ENCODE measurements at places on chromosomes 12 and 14.

DNA sequence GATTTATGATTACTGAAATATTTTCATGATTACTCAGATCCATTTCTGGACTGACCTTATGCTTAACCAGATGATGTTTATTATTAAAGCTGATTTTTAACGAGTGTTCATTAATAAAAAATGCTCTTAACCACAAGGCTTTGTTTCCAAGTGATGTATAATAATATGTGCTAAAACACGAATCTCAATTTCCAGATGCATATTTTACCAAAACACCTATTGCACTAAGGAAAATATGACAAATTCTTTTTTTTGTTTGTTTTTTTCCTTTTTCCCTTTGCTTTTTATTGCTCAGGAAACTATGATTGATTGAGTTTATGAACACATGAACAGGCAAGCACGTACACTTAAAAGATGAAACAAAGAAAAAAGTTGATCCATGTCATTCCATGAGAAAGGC is 16.9 kb upstream of the DUSP6 start:
- no peak for DNase-seq

DNA sequence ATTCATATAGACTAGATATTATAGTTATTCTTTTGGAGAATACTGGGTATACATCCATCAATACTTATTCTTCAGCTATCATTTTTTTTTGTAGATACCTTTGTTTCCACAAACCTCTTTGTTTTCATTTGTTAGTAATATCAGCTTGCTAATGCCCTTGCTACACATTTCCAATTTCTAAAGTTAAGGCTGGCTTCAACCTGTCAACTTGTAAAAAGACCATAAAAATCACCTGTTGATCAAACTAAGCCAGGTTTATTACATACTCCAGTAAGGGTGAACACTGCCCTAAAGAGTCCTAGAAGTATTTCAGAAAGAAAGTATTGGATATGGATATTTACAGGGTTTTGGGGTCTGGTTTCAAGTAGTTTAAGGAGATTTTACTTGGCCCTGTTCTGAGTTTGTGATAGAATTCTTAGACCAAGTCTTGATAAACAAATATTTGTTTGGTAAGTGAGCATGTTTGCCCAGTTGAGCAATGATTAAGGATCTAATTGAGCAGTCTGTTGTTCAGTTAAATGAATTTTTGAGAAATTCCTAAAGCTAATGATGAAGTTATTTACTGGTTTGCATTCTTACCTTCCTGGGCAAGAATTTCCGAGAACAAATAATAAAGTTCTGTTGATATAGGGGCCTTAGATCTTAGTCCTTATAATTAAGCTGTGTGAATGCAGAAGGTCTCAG is 52.8 kb upstream of the LRTM2 start:
- no peak for DNase-seq

DNA sequence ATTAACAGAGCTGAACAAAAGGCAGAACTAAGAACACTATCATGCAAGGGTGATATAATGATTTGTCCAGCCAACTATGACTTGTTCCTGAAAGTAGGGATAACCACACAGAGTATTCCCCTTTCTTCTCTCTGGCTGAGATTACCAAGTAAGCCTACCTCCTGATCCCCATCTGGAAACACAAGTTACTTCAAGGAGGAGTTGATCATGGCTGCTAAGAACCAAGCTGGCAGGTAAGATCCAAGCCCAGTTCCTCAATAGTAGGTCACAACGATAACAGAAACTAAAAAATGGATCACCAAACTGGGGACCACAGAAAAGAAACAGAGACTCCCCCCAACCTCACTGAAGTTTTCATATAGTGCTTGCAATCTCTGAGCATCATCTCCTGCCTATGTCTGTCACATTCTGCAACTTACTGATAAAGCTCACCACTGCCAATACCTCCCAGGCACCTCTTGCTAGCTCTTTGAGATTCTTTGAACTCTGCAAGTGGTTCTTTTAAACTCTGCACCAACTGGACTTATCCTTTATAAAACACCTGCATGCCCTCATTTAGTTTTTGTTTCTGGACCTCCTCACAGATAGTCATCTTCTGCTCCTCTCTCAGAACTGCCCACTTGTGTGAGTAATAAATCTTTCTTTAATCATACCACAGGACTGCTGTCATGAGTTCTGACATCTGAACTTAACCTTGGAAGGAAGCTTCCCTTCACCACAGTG is 76.6 kb downstream of the LRP6 start:
- DNase-seq: no peak

DNA sequence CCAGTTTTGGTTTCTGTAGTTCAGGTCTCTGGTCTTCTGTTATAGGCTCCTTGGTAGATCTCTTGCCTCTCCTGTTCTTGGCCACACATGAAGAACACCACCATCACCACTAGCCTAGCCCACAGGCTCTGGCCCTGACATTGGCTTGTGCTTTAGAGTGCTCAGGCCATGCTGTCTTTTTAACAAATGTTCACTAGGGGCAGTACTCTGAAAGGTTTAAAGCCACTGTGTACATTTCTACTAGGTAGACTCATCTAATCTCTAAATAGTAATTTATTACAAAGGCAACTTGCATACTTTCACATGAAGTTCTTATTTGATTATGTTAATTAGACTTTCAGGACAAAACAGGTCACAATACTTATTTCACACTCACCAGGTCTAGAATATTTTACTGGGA is 38.3 kb downstream of the PDE6H start:
- DNase-seq: no peak

- DNase-seq: no peak
Measured at GRCh38 chr14:51167587-51168214, 72.3 kb upstream of the TMX1 start.

DNA sequence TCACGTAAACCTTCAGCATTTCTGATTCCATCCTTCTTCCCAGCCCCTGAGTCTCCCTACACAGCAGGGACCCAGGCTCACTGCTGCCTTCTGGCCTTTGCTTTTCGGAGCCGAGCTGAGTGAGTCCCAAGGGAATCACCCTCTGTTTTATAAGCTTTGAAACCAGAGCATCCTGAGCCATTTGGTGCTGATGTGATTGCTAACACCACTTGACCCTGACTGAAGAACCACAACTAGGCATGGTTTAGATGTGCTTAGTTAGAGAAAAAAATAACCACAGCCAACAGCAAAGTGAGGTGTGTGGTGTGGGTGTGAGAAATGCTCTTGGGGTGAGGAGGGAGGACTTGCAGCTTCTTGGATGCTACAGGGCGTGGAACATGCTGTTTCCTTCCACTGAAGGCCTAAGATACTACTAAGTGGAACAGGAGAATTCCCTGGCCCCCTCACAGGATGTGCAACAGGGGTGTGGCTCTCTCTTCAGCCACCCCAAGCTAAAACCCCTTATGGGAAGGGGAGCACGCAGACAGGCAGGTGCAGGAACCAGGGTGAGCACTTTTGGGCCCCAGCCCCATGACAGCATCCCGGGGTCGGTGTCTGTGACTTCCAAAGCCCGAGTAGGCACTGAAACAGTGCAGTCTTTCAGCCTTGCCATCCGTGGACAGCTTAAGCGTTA is at the start of gene TC2N:
Gene TC2N (minus strand): TSS at position 221 of the 673 bp plus-strand sequence. CDS start 53,767 bp downstream, outside the sequence.
- no peak for DNase-seq

DNA sequence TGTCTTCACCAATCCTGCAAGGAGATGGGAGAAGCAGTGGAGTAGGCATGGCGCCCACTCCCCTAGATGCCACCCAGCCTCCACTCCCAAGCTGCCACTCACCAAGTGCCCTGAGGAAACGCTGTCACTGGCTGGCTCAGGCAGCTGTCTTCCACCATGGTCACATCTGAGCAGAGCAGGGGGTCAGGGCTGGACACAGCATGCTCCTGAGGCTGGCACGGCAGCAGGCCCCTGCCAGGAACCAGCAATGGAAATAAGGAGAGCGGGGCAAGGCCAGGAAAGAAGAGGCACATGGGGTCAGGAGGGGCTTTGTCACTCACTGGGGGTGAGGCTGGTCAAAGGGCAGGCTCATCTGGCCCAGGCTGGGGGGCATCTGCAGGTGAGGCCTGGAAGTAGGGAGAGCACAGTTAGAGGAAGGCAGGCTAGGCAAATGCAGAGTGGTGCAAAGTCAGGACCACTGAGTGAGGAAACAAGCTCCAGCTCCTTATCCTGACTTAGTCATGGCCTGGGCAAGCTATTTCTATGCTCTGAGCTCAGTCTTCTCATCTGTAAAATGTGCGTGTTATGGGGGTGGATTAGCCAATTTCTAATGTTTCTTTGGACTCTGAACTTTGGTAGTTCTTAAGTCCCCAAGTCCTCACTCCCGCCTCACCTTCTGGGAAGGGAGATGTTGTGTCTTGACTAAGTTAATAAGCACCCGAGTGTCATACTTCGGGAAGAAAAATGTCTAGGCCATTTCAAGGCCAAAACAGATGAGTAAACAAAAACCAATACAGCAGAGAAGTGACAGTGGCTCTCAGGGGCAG is 8.0 kb downstream of the NAB2 start:
- peak; percentile 80 for DNase-seq

DNA sequence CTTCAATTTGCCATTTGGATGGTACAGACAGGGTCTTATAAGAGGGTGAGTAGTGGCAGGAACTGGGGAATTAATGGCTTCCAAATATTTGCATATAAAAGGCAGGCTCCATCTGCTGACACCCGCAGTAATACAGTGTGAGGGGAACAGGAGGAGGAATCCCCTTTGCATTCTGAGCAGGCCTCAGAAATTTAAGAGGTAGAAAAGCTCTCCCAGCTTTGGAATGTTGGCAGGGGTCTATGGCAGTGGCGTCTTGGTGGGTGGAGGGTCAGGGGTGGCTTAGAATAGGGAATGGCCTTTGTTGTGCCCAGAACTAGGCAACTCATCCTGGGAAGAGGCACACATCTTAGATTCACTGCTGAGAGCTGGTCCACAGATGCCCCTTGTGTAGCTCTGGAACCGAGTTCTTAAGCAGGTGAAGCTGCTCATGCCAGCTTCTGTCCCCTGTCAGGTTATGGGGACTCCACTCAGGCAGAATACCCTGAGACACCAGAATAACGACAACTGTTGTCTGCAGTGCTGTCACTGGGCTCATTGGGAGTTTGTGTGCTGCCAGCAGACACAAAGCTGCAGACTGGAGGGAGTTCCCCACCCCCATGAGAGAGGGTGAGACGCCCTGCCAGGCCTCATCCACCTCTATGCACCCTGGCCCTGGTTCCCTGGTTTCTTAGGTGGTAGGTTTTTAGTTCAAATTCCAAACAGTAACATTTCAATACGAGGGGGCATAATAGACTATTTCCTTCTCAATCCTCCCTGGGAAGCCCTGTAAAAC is 190.2 kb downstream of the MON2 start:
- no peak for DNase-seq

- DNase-seq: no peak
Measured at GRCh38 chr14:59698793-59699192, 122.2 kb upstream of the CCDC175 start.

DNA sequence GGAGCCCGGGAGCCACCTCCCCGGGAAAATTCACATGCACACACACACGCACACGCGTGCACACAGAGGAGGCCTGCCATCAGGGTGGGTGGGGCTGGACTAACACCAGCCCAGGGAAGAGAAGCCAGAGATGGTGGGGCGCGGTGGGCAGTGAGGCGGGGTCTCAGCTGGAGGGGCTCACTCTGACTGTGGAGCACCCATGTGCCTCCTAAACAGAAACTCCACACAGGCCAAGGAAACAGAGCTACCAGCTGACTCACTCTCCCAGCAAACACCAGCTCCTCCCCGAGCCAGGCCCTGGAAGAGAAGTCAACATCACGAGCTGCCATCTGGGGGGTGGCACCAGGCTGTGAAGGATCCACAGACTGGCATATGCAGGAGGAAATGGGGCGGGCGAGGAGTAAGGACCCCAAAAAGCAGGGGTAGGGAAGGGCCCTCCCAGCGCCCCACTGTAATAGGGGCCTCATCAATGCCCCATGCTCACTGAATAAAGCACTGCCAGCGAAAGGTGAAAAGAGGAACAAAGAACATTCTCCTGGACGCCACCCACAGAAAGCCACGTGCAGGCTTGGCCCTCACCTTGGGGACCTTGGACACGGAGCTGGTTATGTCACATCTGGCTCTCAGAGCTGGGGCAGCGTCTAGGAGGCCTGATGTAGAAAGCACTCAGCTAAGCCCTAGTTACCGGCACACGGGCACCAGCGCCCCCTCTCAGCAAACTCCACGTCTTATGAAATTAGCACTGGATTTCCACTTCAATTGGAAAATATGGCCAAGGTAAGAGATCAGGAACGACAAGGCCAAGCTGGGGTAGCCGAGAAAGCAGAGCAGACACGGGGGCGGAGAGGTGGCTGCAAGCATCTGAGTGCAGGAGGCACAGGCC is 8.4 kb upstream of the INF2 start:
- no peak for DNase-seq
